Spinal cord (tissue), 10 donors: ENCODE measurements at places on chromosomes 4 and X.

GRCh38 chrX:121258545-121258944, 211.1 kb downstream of the GLUD2 start:
- DNase-seq = no peak

DNA sequence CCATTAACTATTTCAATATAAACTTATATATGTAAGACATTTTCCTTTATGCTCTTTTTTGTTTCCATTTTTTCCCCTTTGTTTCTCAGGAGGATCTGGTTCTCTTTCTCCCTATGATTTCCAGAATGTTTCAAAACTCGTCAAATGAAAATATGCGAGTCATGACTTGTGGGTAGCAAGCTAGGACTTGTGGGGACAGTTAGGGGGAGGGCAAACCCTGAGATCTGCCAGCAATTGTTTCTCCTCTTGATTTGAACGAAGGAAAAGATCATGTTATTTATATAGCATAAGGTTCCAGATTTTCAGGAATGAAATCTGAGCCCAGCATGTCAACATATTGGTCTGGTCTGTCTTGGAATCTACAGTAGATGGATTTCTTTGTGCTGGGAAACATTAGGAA, 28.9 kb upstream of the GPC4 start:
- DNase-seq = no peak

DNA sequence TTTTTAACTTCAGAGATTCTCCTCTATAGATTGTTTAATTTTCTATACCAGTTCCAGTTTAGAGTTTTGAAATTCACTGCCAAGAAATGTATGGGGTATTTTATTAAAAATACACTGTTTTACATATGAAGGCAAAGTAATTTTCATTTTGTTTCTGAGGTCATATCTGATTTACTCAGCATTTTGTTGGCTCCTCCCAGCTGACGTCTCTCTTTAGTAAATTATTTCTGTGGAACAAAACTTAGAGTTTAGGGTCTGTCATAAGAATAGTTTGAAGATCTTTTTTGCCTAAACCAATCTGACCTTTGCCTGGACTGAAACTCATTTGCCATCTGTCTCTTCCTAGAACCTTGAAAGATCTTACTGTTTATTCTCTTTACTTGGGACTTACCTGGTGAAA, 16.9 kb downstream of the FNIP2 start:
- no peak for DNase-seq

- peak; percentile 19 for DNase-seq
Observed at GRCh38 chr4:187491286-187491685, 504.3 kb upstream of the ZFP42 start.

DNA sequence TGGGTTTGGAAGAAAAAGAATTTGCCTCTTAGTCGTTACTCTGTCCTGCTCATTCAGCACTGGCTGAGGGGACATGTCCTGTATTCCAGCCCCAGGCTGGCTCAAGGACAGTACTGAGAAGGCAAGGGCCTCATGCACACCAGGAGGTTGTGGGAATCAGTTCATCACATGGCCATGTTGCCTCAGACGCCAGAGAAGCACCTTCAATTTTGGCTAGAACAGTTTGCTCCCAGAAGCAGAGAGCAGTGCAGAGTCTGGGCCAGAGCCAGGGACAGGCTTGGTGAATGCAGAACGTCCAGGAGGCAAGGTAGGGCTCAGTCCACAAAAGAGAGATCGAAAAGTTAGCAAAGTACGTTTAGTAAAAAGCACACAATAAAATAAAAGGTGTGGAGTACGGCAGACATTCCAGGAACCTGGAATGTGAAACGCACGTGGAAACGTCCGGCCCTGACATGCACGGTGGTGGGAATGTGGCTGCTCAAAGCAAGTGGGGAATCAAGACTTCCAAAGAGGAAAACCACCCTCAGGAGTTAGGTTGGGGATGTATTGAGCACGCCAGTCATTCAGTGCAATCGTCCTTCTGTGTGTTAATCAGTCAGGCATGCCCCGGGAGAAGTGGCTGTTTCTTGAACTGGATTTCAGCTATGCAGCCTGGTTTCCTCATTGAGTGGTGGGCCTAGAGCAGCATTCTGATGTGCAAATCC, 1.2 kb upstream of the SLC2A9 start:
- DNase-seq = no peak

- no peak for DNase-seq
Observed at GRCh38 chr4:14864365-14865030, 137.8 kb upstream of the CPEB2 start.

DNA sequence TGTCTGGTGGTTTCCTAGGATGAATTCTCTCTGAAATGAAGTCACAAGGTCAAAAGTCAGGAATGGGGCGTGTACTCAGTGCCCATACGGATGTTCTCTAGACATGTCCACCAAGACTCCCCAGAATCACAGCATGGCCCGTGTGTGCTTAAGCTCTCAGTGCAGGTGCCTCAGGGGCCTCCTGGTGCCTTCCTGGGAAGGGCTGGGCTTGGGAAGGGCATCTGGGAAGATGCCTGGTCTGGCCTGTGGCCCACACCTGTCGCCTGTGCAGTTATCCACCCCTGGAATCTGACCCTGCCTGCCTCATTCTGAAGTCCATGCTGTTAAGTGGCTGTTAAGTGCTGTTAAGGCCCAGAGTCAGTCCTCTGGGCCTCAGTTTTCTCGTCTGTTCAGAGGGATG, 31.2 kb downstream of the SORCS2 start:
- no peak for DNase-seq

DNA sequence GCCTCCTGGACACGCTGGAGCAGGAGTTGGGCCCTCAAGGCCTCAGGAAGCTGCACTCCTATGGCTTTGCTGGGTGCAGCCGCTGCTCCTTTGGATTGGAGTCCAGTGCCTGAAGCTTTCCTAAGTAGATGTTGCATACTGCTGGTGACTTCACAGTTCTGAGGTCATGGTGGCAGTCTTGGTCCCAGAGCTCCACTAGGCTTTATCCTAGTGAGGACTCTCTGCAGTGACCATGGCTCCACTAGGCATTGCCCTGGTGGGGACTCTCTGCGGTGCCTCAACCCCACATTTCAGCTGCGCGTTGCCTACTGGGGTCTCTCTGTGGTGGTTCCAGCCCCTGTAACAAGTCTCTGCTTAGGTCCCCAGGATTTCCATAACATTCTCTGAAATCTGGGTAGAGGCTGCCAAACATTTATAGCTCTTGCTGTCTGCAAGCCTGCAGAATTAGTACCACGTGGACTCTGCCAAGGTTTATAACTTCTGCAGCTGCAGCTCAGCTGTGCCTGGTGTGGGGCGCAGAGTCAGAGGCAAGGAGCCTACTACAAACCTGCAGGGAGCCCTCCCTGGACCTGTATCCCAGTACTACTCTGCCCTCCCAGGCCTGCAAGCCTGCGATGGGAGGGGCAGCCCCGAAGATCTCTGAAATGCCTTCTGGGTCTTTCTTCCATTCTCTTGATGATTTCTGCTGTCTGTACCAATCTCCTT, 46.0 kb upstream of the NFKB1 start:
- no peak for DNase-seq

GRCh38 chr4:123244137-123244536, 152.5 kb upstream of the SPRY1 start:
- no peak for DNase-seq

DNA sequence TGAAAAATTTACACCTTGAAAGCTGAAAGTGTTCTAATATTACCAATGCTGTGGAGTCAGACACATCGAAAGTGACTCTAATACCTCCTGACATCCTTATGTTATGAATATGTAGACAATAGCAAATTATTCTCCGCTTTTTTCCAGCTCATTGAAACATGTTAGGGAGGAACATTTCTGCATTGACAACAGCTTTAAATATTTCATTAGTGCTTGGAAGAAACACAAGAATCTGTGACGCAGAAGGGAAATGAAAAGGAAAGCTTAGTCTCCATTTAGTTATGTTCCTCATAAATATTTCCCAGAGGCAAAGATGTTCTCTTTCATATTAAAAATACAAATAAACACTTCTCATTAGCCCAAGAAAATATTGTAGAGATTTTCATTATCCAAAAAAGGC, 55.8 kb upstream of the CD99 start:
- peak; percentile 77 for DNase-seq

DNA sequence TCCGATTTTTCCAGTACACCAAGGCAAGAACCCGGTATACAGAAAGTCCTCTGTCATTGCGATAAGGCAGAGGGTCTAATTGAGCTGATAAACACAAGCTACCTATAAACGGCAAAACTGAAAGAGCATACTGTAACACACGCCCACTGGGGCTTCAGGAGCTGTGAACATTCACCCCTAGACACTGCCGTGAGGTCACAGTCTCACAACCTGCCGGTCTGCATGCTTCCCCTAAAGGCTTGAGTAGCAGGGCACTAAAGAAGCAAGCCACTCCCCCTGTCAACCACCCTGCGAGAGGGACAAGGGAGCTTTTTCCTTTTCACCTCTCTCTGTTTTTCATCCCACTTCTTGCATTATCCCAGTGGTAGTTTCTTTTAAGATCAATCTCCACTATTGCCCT, 22.4 kb upstream of the F9 start:
- DNase-seq = no peak

GRCh38 chr4:31974490-31975002, 1254.4 kb downstream of the PCDH7 start:
- DNase-seq = no peak

DNA sequence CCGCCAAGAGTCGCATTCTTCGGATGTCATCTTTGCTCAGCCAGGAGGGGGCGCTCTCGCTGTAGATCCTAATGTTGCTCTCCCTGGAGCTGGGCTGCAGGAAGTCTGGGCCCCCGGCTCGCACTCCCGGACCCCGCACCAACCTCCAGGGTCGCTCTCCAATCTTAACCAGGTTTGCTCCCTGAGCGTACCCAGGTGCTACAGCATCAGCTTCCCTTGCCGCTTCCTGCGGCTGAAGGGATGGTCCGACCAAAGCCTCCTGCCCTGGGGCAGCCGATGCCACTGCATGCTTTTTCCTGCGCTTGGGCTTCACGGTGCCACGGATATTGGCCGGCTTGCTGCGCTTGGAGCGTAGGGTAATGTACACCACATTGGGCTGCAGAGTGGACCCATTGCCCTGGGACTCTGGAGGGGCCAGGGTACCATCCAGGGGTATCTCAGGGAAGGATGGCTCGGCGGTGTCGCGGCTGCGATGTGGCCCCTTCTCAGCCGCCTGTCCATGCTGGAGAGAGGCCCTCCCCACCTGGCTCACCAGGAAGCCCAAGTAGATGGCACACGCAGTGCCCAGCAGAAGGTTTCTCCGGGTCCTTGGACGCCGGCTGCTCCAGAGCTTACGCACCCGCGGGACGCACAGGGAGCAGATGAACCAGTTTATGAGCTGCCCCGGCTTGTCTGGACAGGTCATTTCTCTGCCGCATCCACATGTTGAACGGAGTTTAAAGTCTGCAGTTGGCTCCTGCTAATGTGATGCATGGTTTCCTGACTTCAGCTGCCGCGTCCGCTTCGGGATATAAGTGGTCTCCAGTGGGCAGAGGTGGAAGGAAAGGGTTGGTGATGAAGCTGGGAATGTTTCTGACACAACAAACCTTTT, 1.9 kb downstream of the GASK1B start:
- no peak for DNase-seq

GRCh38 chrX:45508454-45508853, 307.8 kb upstream of the DIPK2B start:
- no peak for DNase-seq

DNA sequence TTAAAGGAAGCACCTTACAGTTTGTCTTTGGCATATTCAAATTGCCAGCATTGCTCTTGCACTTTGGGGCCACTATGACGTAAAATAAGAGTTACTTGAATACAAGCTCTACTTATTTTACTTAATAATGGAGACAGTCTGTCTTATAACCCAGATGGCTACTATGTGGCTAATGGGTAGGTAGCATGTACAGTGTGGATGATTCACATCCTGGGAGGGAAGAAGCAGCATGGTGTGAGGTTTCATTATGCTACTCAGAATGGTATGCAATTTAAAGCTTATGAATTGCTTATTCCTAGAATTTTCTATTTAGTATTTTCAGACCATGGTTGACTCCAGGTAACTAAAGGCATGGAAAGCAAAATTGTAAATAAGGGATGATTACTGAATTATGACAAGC, 761.8 kb upstream of the ATOH1 start:
- DNase-seq = no peak

GRCh38 chrX:65688403-65688871, 21.0 kb downstream of the MSN start:
- no peak for DNase-seq

- no peak for DNase-seq
Observed at GRCh38 chrX:132532097-132532496, 43.3 kb upstream of the MBNL3 start.

- DNase-seq = no peak
Observed at GRCh38 chr4:60617731-60618130, 582.4 kb upstream of the ADGRL3 start.

DNA sequence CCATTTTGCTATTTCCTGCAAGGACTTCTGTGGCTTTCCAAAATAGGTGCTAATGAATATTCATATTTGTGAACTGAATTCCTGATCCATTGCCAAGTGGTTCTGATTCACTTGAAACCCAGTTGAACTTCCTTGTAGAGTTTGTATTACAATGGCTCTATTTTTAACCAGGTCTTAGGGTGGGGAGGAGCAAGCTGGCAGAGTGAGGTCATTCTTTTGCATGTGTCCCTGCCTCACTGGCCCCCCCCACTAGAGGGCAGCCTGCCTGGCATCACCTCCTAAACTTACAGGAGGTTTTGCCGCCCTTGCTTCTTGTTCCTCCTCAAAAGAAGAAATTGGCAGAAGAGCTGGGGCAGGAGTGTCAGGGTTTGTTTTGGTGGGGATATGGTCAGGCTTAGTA, 10.5 kb downstream of the PTTG2 start:
- DNase-seq = no peak

GRCh38 chr4:6901669-6902317, 7.8 kb upstream of the TBC1D14 start:
- no peak for DNase-seq

- no peak for DNase-seq
Observed at GRCh38 chr4:105896984-105897775, 1.9 kb downstream of the NPNT start.

- no peak for DNase-seq
Observed at GRCh38 chrX:44514272-44514671, 28.4 kb downstream of the FUNDC1 start.

- no peak for DNase-seq
Observed at GRCh38 chr4:148216866-148217814, 225.1 kb downstream of the NR3C2 start.

DNA sequence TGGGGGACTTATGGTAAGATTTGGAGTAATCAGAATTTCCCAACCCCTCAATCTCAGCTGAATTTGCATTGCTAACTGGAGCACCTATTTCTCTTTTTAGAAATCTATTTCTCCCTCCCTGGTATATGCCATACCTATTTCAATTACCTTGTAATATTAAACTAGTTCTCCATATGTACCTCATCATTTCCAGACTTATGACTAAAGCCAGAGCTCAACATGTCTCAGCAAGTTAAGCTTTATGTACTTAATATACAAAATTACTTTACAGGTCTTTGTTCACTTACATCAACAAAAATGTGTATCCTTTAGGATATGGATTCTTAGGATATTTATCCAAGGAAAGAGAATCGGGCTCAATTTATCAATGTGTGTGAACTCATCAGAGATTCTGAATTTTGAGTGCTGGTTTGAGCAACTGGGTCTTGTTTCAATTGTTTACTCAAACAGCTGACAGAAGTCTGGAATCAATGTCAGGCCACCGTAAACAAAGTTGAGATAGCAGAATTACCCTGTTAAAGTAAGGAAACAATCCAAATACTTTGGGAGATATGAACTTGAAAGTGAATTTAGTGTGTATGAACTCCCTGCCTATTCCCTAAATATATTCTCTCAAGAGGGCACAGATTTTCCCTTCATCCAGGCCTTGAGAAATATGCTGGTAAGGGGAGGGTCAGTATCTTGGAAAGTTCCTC, 199.6 kb downstream of the VEGFC start:
- DNase-seq = no peak
